ENCODE measurements at places on chromosomes 5 and 9.

DNA sequence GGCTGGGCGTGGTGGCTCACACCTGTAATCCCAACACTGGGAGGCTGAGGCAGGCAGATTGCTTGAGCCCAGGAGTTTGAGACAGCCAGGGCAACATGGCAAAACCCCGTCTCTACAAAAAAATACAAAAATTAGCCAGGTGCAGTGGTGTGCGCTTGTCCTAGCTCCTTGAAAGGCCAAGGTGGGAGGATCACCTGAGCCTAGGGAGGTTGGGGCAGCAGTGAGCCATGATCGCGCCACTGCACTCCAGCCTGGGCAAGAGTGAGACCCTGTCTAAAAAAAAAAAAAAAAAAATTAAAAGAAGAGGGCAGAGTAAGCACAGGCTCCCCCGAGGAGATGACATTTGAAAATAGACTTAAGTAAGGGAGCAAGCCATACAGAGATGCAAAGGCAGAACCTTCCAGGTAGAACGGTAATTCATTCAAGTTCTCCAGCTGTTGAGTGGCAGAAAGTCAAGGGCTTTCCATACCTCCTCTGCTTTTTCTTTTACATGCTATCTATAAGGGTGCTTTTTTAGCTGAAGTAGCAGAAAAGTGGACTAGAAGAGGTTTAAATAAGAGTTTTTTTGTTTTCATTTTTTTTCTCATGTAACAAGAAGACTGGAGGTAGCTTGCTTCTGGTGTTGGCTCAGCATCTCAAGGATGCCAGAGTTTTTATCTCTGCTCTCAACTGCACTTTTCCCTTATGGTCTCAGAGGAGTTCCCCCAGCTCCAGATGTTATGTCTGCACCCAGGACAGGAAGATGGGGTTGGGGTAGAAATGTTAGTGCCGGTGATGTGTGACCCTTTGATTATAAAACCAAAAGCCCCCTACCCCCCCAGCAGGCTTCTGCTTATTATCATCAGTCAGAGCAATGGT lies 40.8 kb downstream of the ERGIC1 start:
- no peak for DNase-seq

GRCh38 chr9:84600739-84601138 lies 68.8 kb upstream of the NTRK2 start:
- DNase-seq: no peak

GRCh38 chr9:137797206-137798120 lies 80.1 kb upstream of the CACNA1B start:
- DNase-seq: no peak

GRCh38 chr9:78311886-78312524 lies 15.1 kb downstream of the PSAT1 start:
- no peak for DNase-seq

- no peak for DNase-seq
Observed at GRCh38 chr9:100134731-100135130, 35.7 kb downstream of the INVS start.

DNA sequence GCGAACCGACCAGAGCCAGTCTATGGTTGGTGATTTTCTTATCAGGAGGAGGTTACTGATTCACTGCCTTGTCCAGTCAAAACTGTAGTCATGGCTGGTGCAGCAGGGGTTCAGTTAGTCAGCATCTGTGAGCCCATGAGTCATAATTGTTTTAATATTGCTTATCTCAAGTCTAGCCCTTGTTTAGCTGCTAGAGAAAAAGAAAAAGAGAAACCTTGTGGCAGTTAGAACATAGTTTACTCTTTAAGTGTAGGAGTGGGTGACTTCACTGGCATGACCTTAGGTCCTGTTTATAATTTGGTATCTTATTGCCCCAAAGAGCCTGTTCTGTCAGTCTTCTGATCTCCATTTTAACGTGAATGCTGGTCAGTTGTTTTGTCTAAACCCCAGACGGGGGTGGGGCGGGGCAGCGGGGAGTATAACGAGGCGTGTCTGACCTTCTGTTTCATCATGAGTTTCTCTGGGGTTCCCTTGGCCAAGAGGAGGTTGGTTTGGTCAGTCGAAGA lies 76.9 kb upstream of the NFIL3 start:
- DNase-seq: no peak

GRCh38 chr5:93164690-93165089 lies 416.3 kb downstream of the NR2F1-AS1 start:
- peak; percentile 7 for DNase-seq

DNA sequence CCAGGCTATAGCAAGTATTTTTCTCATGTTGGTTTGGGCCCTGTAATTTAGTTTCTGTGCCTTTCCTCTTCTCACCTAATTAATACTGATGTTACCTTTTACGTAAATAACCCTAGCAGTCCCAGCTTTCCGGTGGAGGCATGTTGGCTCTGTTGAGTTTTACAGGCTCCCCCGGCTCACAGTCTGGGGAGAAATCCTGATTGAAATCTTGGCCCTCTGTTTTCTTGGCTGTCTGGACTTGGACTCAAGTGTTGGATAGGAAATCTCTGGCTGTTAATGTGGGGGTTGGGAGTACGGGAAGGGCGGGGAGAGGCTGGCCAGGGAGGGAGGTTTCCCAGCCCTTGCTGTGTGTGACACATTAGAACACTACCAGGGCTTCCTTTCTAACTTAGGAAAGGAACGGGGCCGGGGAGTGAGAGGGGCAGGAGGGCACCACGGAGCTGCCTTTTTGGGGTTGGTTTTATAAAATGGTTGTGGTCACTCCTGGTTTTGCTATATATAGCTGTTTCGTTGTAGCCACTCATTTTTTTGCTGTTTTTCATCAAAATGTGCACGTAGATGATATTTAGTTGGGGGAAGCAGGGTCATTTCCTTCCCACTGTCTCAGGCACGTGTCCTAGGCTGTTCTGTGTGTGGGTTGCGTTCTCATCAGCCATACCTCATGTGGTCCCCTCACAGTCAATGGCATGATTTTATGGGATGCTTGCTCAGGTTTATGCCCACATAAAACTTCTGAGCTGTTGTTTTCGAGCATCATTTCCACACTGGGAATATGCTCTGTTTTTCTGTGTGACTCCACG lies 11.0 kb downstream of the TRIO start:
- DNase-seq: no peak

DNA sequence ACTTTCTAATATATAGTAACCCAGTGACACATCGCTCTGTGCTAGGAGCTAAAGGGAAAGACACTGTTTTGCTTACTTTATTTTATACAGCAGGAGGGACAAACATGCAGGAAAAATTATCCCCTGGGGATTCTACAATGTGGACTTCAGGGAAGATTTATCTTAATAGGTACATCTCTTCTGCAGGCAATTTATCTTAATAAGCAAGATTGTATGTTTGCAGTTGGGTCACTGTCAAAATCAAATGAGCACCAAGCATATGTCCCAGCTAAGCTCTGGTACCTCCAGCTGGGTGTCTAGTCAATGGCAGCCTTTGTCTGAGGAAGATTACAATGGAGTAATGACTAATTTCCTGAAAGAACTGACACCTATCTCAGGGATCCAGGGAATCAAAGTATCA lies 309.9 kb upstream of the PANK3 start:
- no peak for DNase-seq

- no peak for DNase-seq
Observed at GRCh38 chr9:84620338-84620737, 49.2 kb upstream of the NTRK2 start.

DNA sequence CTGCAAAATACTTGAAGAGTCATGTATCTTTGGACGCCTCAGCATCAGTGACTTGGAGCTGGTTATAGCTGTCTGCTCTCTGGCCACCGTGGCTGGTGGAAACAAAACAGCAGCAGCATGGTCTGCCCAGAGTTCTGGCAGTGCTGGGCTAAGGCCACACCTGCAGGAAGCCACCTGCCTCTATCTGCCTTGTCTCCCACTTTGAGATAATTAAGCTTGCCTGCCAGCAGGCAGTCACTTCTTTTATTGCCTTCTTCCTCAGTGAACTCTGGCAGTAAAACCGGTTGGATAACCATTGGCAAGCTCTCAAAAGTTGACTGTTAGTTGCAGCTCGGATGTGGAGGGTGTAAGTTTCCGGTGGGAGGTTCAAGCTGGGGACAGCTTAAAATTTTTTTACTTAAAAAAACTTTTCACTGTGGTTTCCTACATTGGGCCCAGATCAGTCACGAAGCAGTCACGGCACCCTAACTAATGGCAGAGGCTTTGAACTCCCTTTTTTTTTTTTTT lies 4.9 kb downstream of the SMIM3 start:
- peak; percentile 13 for DNase-seq

GRCh38 chr9:118209343-118209742 lies 505.1 kb downstream of the TLR4 start:
- no peak for DNase-seq

GRCh38 chr5:39209924-39210323 lies 9.4 kb downstream of the FYB1 start:
- no peak for DNase-seq

DNA sequence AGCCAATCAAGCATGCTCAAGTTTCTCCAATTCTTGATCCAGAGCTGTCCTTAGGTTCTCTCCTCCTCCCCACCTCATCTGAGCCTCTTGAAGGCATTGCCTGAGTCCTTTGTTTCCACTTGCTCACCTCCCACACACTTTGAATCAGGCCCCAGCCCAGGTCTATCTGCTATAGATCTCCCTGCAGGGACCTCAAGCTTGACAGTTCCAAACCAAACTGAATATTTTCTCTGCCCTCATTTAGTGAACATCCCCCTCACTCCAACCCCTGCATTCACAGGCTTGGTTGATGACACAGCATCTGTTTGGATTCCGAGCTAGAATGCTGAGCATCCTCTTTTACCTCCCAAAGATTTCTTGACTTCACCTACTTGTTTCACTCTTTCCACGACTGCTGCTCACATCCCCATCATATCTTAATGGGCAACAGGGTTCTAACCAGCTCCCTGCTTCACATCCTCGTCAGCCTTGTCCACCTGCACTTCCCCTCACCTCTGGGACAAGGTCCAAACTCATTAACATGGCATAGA lies 474.5 kb downstream of the ZSWIM6 start:
- no peak for DNase-seq

DNA sequence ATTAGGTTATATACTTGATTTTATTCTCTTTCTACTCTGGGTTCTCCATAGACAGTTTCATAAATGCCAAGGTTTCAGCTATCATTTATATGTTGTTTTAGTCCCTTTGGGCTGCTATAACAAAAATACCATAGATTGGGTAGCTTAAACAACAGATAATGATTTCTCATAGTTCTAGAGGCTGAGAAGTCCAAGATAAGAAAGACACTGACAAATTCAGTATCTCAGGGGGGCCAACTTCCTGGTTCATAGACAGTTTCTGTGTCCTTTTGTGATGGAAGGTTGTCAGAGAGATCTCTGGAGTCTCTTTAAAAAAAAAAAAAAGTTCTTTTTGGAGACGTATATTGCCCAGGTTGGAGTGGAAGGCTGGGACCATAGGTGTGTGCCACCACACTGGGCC lies 113.3 kb downstream of the SCAMP1 start:
- no peak for DNase-seq

- no peak for DNase-seq
Observed at GRCh38 chr5:133709209-133709725, 96.9 kb upstream of the FSTL4 start.

GRCh38 chr5:107388141-107388861 lies 282.4 kb downstream of the EFNA5 start:
- DNase-seq: peak; percentile 61

GRCh38 chr9:33676746-33677505 lies 118.4 kb upstream of the PRSS3 start:
- DNase-seq: no peak

- DNase-seq: no peak
Observed at GRCh38 chr5:169875091-169875728, 105.1 kb downstream of the INSYN2B start.

- DNase-seq: no peak
Observed at GRCh38 chr9:87197349-87198130, 250.2 kb upstream of the GAS1 start.

DNA sequence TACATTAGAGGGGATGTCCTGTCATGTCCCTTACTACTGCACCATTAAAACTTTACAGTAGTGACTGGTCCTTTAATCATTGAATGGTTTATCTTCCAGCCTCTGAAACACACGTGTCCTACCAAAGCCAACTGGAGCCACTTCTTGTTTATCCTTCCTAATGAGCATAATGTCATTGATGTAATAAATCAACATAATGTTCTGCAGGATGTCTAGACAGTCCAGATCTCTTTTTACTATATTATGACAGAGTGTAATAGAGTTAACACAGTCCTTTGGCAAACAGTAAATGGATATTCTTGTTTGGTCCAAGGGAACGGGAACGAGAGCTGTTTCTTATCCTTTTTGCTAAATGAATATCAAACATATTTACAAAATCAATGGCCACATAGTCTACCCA lies 88.1 kb upstream of the PTPRD start:
- no peak for DNase-seq

DNA sequence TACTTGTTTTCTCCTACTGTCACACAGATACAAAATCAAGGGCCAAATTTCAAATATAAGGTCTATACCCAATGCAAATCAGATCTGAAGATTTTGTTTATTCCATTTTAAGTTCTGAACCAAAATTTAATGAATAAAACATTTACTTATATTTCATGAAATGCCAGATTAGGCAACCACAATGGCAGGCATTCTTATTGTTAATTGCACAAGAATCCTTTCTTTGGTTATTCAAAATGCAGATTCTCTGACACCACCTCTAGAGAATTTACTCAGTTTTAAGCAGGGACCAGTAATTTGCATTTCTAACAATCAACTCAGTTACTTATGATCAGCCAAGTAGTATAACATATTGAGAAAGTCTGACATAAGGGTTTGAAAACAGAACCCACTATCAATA lies 972.4 kb upstream of the ACO1 start:
- no peak for DNase-seq

GRCh38 chr9:84990416-84990815 lies 320.9 kb downstream of the NTRK2 start:
- DNase-seq: no peak

GRCh38 chr5:159071382-159071781 lies 28.3 kb downstream of the EBF1 start:
- DNase-seq: no peak

- DNase-seq: peak; percentile 83
Observed at GRCh38 chr5:29822521-29822920, 1371.0 kb upstream of the CDH6 start.

DNA sequence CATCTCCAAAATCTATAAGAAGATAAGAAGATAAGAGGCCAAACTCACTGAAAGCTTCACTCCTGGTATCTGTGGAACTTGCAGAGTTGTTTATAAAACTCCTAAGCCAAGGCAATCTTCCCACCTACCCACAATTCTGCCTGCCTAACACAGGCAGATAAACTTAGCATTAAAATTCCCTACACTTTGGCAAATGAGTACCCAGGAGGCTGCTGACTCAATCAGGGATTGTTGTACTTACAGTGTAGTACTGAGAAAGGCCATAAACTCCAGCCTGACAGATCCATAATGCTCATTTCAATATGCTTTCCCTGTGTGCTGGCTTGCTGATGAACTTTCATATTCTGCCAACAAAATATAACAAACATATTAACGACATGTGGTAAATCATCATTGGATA lies 725.2 kb downstream of the BRINP1 start:
- no peak for DNase-seq

GRCh38 chr5:133950821-133951612 lies 17.4 kb downstream of the C5orf15 start:
- DNase-seq: no peak

All from SHP77 treated with DMSO at 0.1 percent for 48 hours (cell line).